ENCODE measurements at places on chromosomes 3 and 15. TPM values are rescaled to one million over a fixed set of nuclear protein-coding genes. Genes with fewer than 3 reads are reported as not detected.

DNA sequence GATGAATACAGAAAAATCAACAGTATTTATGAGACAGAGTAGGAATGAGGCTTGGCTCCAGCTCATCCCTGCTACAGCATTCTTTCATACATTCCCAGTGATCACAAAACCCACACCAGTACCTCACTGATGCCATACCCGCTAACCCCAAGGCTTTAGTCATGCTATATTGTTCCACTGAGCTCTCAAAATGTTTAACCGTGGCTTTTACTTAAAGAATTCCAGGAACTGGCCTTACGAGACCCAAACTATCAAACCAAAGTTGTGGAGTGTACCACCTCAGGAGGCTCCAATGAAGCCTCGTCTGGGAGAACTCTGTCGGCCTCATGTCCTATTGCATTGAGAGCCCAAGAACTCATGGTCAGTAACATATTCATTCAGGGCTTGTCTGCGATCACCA, 278.9 kb downstream of the ULK4 start:
- peak; percentile 93 for DNase-seq

DNA sequence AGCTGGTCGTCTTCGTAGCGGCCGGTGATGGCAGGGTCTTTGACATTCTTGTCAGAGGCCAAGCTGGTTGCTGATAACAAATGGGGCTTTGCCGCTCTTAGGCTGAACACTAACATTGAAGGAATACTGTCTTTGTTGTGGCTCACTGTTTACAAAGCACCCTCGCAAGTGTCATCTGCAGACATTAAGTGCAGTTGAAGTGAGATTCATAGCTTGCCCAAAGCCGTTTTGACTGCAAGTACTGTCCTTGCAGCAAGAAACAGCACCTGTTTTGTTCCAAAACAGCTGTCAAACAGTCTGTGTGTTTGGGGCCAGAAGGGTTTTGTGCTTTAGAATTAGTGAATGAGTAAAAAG, 568 bp downstream of the SENP2 start:
- no peak for DNase-seq

GRCh38 chr15:57308170-57308545, 68.1 kb upstream of the CGNL1 start:
- no peak for DNase-seq

DNA sequence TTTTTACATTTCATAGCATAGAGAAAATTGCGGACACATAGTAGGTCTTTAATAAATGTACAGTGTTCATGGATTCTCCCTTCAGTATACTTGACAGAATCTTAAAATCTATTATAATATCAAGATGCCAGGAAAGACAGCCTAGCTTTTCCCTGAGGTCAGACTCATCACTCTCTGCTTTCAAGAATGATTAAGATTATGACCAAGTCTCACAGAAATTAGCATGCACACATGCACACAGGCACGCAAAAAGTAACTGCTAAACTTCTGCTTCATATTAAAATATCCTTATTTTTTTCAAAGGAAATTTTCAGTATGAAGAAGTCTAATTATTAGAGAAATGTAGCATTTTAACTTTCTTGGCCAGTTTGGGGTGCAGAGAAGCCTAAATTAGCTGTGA, 493.8 kb upstream of the NECTIN3 start:
- no peak for DNase-seq

DNA sequence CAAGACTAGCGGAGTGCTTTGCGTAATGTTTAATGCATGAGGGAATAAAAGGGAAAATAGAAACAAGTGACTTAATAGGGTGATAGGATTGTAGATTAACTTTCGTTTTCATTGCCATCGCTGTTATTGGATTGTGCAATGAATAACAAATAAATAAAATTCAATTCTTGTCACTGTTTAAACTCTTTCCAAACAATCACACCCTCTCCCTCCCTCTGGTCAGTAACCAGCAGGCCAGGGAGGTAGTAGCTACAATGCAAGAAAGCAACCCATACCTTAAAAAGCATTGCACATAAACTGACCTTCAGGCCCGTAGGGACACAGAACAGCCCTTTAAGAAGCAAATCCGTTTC, 705 bp upstream of the TFRC start:
- no peak for DNase-seq

DNA sequence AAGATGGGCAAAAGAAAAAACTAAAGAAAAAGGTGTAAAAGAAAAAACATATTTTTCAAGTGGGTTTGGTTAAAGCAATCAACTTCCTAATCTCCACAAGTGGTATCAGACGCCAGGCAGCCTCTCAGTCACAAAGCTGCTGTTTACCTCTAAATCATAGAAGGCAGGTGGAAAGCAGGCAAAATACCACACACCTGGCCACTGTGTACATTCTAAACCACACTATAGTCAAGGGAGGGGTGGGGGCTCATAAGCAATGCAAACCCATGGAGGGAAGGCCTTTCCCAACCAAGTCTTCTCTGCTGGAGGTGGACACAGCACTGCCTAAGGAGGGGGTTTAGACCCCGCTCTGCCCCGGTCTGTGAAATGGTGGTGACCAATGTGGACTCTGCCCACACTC, 50.4 kb downstream of the MCF2L2 start:
- DNase-seq, result no peak

DNA sequence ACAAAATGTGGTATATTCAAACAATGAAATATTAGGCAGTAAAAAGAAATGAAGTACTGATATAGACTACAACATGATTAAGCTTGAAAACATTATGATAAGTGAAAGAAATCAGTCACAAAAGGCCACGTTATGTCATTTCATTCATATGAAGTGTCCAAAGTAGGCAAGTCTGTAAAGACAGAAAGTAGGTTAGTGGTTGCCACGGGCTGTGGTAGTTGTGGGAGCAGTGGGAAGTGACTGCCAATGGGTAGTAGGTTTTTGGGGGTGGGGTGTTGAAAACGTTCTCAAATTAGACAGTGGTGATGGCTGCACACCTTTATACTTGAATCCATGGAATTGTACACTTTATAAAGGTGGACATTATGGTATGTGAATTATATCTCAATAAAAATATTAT, 12.1 kb downstream of the GALNT15 start:
- DNase-seq, result no peak

- DNase-seq, result no peak
Measured at GRCh38 chr15:90860450-90860849, 7.9 kb upstream of the FURIN start.

- DNase-seq, result no peak
Measured at GRCh38 chr3:179072100-179072438, 460 bp upstream of the ZMAT3 start.

- no peak for DNase-seq
Measured at GRCh38 chr3:152160350-152161011, 108.2 kb upstream of the MBNL1 start.

DNA sequence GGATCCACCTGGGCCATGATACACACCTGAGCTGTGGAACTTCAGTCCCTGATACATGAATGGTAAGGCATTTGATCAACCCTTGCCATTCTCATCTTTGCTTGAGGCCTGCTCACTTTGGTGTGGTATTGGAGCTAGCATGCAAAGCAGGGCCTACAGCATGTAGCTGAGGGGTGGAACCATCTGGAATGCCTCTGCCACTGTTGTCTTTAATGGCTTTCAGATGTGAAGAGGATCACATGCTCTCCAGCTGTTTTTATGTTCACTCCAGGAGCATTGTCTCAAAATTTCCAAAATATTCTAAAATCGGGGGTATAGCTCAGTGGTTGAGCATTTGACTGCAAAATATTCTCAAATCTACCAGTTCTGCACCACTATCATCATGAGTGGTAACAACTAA, 64.4 kb upstream of the PHLDB2 start:
- no peak for DNase-seq

DNA sequence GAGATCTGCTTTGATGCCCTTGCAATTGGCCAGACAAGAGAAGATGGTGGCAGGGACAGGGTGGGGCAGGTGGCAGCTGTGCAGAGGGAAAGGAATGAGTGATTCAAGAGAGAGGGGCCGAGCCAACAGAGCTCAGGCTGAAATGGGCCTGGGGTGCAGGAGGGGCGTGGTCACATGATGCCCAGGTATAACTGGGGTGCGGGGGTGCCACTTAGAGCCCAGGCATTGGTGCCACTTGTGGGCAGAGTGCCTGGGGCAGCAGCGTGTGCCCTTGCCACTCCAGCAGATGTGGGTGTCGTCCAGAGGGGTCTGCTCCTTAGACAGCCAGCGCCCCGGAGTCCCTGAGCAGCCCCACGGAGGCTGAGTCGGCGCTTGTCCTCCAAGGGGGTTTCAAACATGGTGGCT, 88.7 kb downstream of the PLXNA1 start:
- no peak for DNase-seq

- DNase-seq, result no peak
Measured at GRCh38 chr3:26484140-26484539, 138.4 kb upstream of the LRRC3B start.

DNA sequence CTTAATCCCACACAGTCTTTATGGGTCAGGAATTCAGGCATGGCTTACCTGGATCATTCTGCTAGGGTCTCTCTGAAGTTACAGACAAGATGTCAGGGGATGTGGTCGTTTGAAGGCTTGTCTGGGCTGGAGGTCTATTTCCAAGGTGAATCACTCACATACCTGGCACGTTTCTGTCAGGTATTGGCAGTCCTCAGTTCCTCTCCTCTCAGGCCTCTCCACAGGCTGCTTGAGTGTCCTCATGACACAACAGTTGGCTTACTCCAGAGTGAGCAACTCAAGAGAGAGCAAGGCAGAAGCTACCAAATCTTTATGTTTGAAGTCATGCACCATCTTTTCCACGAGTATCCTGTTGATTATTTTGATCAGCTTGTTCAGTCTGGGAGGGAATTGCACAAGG, 43.9 kb upstream of the PARP14 start:
- DNase-seq, result no peak

GRCh38 chr3:193780397-193780796, 187.4 kb downstream of the OPA1 start:
- DNase-seq, result no peak

DNA sequence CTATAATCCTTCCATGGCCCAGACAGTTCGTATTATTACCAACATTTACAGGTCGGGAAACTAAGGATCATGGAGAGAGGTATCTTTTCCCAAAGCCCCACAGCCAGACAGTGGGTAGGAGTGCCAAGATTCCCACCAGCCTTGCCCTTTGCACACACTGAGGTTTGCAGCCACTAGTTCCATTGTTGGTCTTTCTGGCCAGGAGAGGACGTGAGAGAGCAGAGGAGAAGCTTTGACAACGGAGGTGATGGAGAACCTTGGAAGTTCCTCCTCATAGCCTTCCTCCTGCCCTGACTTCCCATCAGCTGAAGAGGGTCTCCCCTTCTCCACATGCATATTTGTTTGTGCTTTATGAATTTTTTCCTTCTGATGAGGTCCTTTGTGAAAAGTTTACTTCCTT, 50.5 kb upstream of the PLCL2 start:
- DNase-seq, result no peak

DNA sequence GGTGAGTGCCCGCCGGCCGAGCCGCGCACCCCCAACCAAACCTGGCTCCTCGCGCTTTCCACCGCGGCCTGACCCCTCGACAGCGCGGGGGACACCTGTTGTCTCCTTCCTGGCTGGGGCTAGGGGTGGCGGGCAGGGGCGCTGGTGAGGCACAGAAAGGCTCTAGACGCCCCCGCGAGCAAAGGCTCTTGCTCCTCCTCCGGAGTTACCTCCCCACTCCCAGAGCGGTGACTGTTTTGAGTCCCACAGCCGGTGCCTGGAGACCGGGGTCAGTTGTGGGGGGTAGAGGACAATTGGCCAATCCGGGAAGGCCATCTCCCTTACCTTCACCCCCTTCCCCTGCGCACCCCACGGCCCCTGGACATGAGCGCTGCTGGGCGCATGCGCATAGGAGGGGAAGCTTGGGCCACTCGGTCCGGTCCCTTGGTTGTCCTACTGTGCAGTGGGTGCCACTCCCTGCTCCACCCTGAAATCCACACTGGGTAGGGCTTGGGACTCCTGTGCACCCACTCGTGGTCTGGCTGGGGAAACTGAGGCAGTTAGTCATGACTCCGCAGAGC, 554 bp downstream of the CHST13 start:
- no peak for DNase-seq

- no peak for DNase-seq
Measured at GRCh38 chr3:50210510-50211367, 5.7 kb downstream of the SLC38A3 start.

- DNase-seq, result peak; percentile 76
Measured at GRCh38 chr3:171460725-171461524, 720 bp upstream of the TNIK start.

DNA sequence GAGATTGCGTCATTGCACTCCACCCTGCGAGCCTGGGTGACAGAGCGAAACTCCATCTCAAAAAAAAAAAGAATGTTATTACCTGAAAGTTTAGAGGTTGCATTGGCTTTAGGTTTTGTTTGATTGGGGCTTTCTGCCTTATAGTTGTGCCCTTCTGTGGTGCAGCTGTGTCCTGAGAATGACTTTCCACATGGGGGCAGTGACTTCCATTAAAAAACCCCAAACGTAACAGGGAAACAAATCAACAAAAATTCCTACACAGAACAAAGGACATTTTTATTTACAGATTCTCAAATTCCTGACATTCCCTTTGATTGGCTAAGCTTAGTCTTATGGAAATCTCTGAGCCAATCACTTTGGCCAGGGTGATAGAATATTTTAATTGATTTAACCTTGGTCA, 154.1 kb upstream of the GPR149 start:
- no peak for DNase-seq

- no peak for DNase-seq
Measured at GRCh38 chr3:22969276-22969675, 233.9 kb upstream of the UBE2E2 start.

DNA sequence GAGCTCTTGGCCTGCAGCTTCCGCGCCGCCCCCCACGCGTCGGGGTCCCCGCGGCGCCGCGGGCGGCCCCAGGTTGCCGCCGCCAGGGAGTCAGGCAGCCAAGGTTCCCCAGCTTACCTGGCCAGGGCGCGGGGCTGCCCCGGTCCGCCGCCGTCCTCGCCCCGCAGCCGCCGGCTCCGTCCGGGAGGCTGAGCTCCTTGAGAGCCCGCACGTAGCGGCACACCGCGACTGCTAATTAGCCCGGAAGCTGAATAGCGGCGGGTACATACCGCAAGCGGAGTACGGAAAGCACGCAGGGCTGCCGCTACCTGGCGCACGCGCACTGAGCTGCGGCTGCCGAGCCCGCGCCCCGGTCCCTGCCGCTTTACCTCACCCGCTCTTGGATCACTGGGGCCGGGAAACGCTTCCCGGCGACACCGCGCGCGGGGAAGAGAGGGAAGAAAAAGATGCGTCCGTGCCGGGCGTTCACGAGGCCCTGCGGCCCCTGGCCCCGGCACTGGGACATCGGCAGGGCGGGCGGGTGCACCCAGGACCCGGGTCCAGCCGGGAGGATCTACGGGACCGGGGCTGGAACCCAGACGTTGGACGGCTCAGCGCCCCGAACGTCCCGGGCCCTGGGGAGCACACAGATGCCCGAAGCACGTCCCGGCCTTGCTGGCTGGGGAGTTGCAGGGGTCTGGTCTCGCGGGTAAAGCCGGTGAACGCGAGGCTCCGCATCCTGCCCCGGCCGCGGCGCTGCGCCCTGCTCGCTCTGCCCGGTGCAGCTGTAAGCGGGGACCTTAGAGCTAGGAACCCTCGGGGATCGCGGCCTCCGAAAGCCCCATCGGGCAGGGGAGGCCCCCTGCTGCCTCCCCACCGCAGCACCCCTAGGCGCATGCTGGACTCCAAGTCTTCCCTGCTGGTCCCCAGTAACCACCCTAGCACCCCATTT, at the start of gene GOLGA8B:
TSS of gene GOLGA8B (minus strand) at position 253 of the 931 bp plus-strand sequence. CDS start 47,739 bp downstream, outside the sequence.
- peak; percentile 43 for DNase-seq

Gene CELSR3
- 2.5 TPM for total RNA-seq

Gene LRRN1
- not detected for total RNA-seq

Gene TGM4
- total RNA-seq, result not detected

Gene LRTM1
- not detected for total RNA-seq

Gene UBE2E2
- total RNA-seq, result 41.4 TPM

Gene STXBP5L
- not detected for total RNA-seq

Gene HGD
- 0.22 TPM for total RNA-seq

Gene FOXB1
- not detected for total RNA-seq

Gene NEK11
- total RNA-seq, result 3.6 TPM

Gene CHRFAM7A
- not detected for total RNA-seq

Gene GABRR3
- not detected for total RNA-seq

All from HFFc6 (cell line).